Glutamatergic neuron (in vitro differentiated cells): ENCODE measurements at places on chromosomes 3 and 15.

GRCh38 chr3:137763594-137763938, 549 bp upstream of the SOX14 start:
- peak; percentile 20 for DNase-seq
- H3K4me3 ChIP-seq: peak overlapping the region; percentile 76
- H3K36me3 ChIP-seq: peaks cover 4% of the 10 kb centered on the region

DNA sequence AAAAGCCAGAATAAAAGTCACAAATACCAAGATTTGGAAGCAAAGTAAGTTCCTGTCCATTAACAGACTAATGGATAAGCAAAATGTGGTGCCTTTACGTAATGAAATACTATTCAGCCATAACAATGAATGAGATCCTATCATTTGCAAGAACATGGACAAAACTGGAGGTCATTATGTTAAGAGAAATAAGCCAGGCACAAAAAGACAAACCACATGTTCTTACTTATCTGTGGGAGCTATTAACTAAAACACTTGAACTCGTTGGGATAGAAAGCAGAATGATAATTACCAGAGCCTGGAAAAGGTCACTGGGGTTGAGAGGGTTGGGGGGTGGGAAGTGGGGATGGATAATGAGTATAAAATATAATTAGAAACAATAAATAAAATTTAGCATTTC, 1015.9 kb downstream of the OTOL1 start:
- no peak for DNase-seq
- H3K4me1 ChIP-seq: no peaks in the 10 kb centered on the region
- no peaks in the 10 kb centered on the region for H3K27me3 ChIP-seq
- H3K36me3 ChIP-seq: no peaks in the 10 kb centered on the region
- H3K4me3 ChIP-seq: no peak overlapping the region

DNA sequence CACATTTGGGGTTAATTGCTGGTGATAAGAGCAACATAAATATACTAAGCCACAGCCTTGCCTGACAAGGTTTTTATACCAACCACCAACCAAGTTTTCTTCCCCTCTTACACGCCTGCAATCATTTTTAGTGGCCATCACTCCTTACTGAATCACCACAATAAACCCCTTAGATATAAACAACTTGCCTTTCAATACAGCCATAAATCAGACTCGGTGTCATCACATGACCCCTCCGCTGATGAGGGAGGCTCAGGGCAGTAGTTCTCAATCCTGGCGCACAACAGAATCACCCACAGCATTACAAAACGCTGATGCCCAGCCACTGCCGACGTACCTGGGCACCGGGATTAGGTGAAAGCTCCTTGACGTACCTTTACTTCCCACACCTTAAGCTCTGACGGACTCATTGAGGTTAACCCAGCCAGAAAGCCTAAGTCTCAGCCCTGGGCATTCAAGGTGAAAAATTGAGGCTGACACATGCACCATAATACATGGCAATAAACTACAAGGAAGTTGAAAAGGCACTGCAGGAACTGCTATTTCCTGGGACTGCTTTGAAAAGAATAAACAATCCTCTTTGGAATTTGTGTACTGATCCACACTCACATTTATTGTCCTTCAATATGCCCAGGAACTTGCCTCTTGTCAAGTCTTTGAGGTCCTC, 17.1 kb downstream of the ADCY5 start:
- no peak overlapping the region for H3K27ac ChIP-seq
- no peaks in the 10 kb centered on the region for H3K36me3 ChIP-seq
- DNase-seq: no peak
- peaks cover 10% of the 10 kb centered on the region for H3K27me3 ChIP-seq

GRCh38 chr15:47523681-47524475, 193.4 kb upstream of the SEMA6D start:
- peaks cover 30% of the 10 kb centered on the region for H3K4me1 ChIP-seq
- DNase-seq: no peak
- H3K36me3 ChIP-seq: no peaks in the 10 kb centered on the region
- H3K4me3 ChIP-seq: no peak overlapping the region

GRCh38 chr15:96093063-96093462, 237.4 kb upstream of the NR2F2 start:
- H3K27ac ChIP-seq: no peak overlapping the region
- no peaks in the 10 kb centered on the region for H3K36me3 ChIP-seq
- H3K4me1 ChIP-seq: no peaks in the 10 kb centered on the region
- no peaks in the 10 kb centered on the region for H3K27me3 ChIP-seq
- DNase-seq: no peak
- H3K4me3 ChIP-seq: no peak overlapping the region

DNA sequence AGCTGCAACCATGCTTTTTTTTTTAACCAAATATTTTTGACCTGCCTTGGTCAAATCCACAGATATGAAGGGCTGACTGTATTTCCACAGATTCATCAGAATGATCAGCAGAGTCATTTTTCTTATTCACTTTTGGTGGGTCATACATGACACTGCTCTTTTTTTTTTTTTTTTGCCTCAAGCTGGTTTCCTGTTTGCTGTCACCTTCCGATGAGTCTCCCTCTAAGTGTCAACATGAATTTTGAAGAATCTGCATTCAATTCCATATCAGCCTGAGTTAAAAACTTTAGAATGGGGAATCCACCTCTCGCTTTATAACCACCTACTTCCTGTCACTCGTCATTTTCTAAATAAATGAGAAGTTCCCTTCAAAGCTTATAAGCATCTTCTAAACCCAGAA, 2.2 kb upstream of the SLC12A8 start:
- H3K36me3 ChIP-seq: no peaks in the 10 kb centered on the region
- H3K27me3 ChIP-seq: peaks cover 6% of the 10 kb centered on the region
- DNase-seq: no peak

DNA sequence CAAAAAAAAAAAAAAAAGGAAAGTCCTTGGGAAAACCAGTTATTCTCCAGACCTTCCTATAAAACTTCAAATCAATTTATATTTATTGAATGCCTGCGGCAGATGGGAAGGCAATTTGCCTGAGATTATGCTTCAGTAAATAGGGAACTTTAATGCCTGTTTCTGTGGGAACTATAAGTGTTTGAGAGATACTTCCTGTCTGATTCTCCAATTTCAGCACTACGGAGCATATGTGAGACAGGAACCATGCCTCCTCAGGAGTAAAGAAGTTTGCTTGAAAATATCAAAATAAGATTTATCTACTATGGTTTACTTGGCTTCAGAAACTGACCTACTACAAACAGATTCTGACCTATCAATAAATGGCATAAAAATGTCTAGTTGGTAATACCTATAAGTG, 135.5 kb downstream of the CBLB start:
- H3K4me1 ChIP-seq: no peaks in the 10 kb centered on the region
- H3K27ac ChIP-seq: no peak overlapping the region
- H3K36me3 ChIP-seq: no peaks in the 10 kb centered on the region

- peaks cover 2% of the 10 kb centered on the region for H3K27me3 ChIP-seq
- H3K4me1 ChIP-seq: no peaks in the 10 kb centered on the region
- peak; percentile 89 for DNase-seq
- H3K36me3 ChIP-seq: peaks cover 5% of the 10 kb centered on the region
Observed at GRCh38 chr3:138068579-138069174, 46.7 kb downstream of the DZIP1L start.

DNA sequence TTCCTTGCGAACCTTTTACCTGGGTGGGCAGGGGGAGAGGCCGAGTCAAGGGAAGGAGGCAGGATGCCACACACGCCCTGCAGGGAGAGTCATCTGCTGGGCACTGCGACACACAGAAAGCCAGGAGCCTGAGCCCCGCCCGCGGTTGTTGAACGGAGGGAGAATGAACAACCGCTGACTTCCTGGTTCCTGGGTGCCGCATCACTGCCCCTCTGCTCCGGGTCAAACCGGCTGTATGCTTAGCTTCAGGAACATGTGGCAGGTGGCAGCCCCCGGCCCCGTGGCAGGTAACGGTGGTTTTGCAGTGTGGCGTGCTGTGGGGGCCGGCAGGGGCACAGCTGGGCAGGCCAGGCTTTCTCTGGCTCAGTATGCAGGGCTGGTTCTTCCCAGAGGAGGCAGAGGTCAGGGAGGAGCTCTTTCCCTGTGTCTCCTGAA, 33.4 kb downstream of the APBA2 start:
- H3K36me3 ChIP-seq: peaks cover 8% of the 10 kb centered on the region
- H3K4me3 ChIP-seq: no peak overlapping the region
- no peak for DNase-seq
- peaks cover 25% of the 10 kb centered on the region for H3K4me1 ChIP-seq
- H3K27me3 ChIP-seq: peaks cover 7% of the 10 kb centered on the region

DNA sequence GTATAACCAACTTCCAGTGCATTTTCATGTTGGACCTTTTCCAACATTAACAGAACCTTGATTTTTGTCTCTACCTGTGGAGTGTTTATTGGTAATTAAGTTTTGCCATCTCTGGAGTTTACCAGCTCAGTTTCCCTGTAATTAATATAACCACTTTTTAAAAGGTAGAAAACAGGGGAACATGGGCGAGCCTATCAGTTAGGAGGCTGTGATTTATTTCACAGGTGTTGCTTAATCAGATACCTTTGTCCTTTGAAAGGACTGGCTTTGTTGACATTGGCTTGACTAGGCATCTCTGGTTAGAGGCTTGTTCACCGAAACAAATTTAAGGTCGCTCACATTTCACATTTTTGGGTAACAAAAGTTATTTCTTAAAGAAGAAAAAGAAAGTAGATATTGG, 622 bp downstream of the NAALADL2 start:
- no peak overlapping the region for H3K27ac ChIP-seq
- H3K4me1 ChIP-seq: peaks cover 6% of the 10 kb centered on the region
- no peak for DNase-seq
- no peaks in the 10 kb centered on the region for H3K36me3 ChIP-seq
- H3K4me3 ChIP-seq: no peak overlapping the region

DNA sequence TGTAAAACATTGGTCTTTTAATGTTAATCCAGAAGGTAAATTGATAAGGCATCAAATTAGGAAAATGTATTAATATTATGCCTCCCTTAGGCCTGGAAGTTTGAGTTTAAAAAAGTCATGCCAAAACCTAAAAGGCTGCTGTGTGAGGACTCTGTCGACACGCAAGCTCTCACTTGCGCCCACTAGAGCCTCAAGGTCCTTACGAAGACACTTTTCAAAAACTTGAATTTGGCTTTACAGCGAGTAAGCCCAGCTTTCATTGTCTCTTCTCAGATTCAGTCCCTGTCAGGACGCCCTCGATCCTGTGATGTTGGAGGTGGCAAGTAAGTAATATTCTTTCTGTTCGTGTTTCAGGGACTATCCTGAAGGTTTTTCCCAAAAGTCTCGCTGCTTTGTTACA, 89.7 kb downstream of the CRTC3 start:
- H3K27me3 ChIP-seq: no peaks in the 10 kb centered on the region
- peaks cover 2% of the 10 kb centered on the region for H3K4me1 ChIP-seq
- H3K36me3 ChIP-seq: peaks cover 4% of the 10 kb centered on the region
- no peak for DNase-seq

DNA sequence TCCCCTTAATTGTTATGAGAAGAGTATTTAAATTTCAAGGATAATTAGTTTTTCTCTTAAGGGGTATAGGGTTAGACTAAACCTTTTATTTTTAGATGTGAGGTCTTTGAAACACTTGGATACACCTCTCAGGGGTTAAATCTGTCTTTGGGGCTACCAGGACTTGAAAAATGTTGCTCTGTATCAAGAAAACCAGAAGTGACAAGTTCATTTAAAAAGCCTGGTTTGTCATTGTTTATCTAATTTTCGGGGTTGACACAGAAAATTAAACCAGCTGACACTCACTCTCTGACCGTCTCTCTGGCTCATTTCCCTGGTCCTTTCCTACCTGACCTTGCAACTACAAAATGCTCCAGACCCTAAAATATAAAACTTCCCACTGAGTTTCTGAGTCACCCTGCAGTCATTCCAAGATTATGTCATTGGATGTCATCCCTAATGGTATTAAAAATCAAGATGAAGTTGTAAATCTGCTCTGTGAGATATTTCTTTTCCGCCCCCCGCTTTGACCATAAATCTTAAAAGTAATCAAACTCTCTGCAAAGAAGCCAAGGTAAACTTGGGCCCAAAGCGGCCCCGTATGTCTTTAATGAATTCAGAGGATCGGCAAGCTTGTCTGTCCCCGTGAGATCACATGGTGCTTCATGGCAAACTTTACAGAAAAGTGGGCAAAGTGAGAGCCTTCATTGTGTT, 32.9 kb upstream of the SKOR1 start:
- peaks cover 15% of the 10 kb centered on the region for H3K36me3 ChIP-seq
- H3K27ac ChIP-seq: no peak overlapping the region
- H3K4me1 ChIP-seq: peaks cover 10% of the 10 kb centered on the region
- H3K4me3 ChIP-seq: no peak overlapping the region
- DNase-seq: no peak

DNA sequence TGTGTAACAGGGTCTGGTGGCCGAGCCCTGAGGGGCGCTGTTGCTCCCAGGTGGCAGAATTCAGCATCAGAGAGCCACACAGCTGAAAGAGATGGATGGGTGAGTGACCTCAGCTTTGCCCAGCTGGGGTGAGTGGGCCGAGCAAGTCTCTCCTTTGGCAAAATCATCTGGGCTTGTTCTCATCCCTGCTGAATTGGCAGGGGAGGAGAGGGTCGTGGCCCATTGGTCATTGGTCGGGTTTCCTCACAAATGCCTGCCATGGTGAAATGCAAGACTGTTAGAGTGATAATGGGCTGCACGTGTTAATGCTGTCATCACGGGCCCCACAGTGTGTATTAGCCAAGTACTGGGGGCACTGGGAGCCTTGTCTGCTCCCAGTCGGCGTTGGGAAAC, 15.9 kb downstream of the ABHD2 start:
- H3K27me3 ChIP-seq: no peaks in the 10 kb centered on the region
- H3K27ac ChIP-seq: no peak overlapping the region
- no peak for DNase-seq
- peaks cover 5% of the 10 kb centered on the region for H3K4me1 ChIP-seq
- peaks cover 5% of the 10 kb centered on the region for H3K36me3 ChIP-seq

DNA sequence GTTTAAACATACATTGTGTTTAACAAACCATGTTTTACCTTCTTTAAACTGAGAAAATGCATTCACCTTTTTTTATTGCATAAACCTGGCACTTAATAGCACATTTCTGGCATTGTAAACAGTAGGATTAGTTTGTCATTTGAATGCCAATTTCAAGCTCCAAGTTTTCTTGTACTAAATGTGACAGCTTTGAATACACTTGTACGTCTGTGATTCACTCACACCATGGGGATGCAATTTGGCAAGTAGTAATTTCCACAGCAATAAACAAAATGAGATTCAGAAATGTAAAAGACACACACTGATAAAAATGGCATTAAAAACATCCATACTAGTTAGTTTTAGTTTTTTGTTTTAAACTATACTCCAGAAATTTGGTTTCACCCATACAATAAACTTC, 598.9 kb downstream of the SI start:
- H3K4me1 ChIP-seq: no peaks in the 10 kb centered on the region
- no peak overlapping the region for H3K27ac ChIP-seq
- H3K27me3 ChIP-seq: peaks cover 2% of the 10 kb centered on the region
- no peak overlapping the region for H3K4me3 ChIP-seq
- H3K36me3 ChIP-seq: no peaks in the 10 kb centered on the region

DNA sequence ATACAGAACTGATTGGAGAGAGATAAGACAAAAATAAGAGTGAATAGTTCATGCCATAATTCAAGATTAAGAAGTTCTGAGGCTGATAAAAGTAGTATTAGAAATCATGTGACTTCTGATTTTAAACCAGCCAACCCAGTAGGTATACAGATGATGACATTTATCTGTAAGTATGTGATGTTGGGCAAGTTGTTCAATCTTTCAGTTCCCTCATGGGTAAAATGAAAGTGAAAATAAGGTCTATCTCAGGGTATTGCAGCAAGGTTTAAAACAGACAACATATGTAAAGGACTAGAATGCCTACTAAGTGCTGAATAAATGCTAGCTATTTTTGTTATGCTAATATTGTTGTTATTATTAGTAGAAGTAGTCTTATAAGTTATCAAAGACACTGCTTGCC, 1055.7 kb downstream of the NAALADL2 start:
- DNase-seq: no peak
- no peak overlapping the region for H3K4me3 ChIP-seq
- H3K27me3 ChIP-seq: peaks cover 2% of the 10 kb centered on the region
- H3K27ac ChIP-seq: no peak overlapping the region
- H3K4me1 ChIP-seq: no peaks in the 10 kb centered on the region
